ENCODE measurements at places on chromosomes 7 and 10. TPM values are rescaled to one million over a fixed set of nuclear protein-coding genes. Genes with fewer than 3 reads are reported as not detected.

Gene VAX1
- not detected for total RNA-seq

Gene AKR1C3
- 11.0 TPM for total RNA-seq

Gene SEMA3A
- total RNA-seq = 7.9 TPM

Gene HOXA11
- total RNA-seq = not detected

Gene CRYGN
- not detected for total RNA-seq

Gene MCM7
- total RNA-seq = 387 TPM

Gene CAV2
- total RNA-seq = 94.8 TPM

Gene MYO3A
- total RNA-seq = not detected

Gene XRCC2
- 10.5 TPM for total RNA-seq

Gene TYW1B
- total RNA-seq = 1.7 TPM

Gene MYL10
- total RNA-seq = not detected

Gene PON1
- not detected for total RNA-seq

Gene PYROXD2
- total RNA-seq = 3.8 TPM

Gene PAPOLB
- total RNA-seq = not detected

Gene NPM3
- total RNA-seq = 112 TPM

Gene WNT8B
- total RNA-seq = not detected

Gene HABP2
- not detected for total RNA-seq

Gene EPDR1
- total RNA-seq = 48.6 TPM

Gene TMEM140
- total RNA-seq = 0.60 TPM

Gene PRSS1
- not detected for total RNA-seq

Gene TMEM213
- total RNA-seq = not detected

Gene IGFBP1
- 0.48 TPM for total RNA-seq

Gene SFMBT2
- 1.9 TPM for total RNA-seq

Gene SPDYE1
- total RNA-seq = not detected

Gene CCDC71L
- 18.1 TPM for total RNA-seq

Gene FAM53B
- 17.6 TPM for total RNA-seq

Gene SPDYE9
- not detected for total RNA-seq

All from HT1080 (cell line).